ENCODE measurements at places on chromosomes 16 and 17. TPM values are rescaled to one million over a fixed set of nuclear protein-coding genes. Genes with fewer than 3 reads are reported as not detected.

Gene AHSP
- not detected for total RNA-seq

Gene NSMCE1
- 66.1 TPM for total RNA-seq

Gene RAPGEFL1
- total RNA-seq: 138 TPM

Gene TMEM98
- total RNA-seq: 41.9 TPM

Gene SKA2
- total RNA-seq: 27.6 TPM

Gene GRAPL
- 2.3 TPM for total RNA-seq

Gene TBC1D3C
- not detected for total RNA-seq

Gene ARHGAP27
- total RNA-seq: 100 TPM

Gene SLC2A4
- 11.2 TPM for total RNA-seq

Gene CCL7
- not detected for total RNA-seq

Gene EPN3
- total RNA-seq: 70.5 TPM

Gene ZNF597
- 4.8 TPM for total RNA-seq

Gene CHST6
- total RNA-seq: 3.2 TPM

Gene LDAF1
- total RNA-seq: 73.6 TPM

Gene RNF43
- 19.1 TPM for total RNA-seq

Gene TBC1D3H
- total RNA-seq: not detected

Gene PLEKHG4
- total RNA-seq: 10.3 TPM

Gene EVI2A
- 2.7 TPM for total RNA-seq

Gene MTMR4
- total RNA-seq: 76.4 TPM

Gene CHRNE
- total RNA-seq: 1.2 TPM

Gene TNP2
- not detected for total RNA-seq

Gene ZNF18
- total RNA-seq: 10.4 TPM

Gene KRT12
- total RNA-seq: not detected

- no peak for DNase-seq
Measured at GRCh38 chr16:85361441-85362118, 249.3 kb upstream of the CIBAR2 start.

DNA sequence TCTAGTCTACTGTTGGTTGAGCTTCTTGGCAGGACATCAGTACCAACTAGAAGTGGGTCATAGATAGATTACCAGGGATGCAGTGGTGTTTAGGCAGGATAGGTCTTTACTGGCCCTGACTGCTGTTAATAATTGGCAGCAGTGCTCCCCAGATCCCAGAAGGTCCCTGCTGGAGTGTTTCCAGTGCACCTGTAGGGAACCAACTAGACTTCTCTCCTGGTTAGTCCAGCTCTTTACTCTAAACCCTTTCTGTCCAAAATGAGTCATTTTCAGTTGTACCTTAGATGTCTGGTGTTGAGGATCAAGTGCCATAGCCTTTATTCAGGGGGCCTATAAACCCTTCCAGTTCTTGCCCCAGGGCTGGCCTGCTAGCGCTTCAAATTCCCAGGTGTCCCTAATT is 8.7 kb downstream of the POLR2C start:
- no peak for DNase-seq

- peak; percentile 47 for DNase-seq
Measured at GRCh38 chr17:65231662-65232335, 94.6 kb downstream of the RGS9 start.

DNA sequence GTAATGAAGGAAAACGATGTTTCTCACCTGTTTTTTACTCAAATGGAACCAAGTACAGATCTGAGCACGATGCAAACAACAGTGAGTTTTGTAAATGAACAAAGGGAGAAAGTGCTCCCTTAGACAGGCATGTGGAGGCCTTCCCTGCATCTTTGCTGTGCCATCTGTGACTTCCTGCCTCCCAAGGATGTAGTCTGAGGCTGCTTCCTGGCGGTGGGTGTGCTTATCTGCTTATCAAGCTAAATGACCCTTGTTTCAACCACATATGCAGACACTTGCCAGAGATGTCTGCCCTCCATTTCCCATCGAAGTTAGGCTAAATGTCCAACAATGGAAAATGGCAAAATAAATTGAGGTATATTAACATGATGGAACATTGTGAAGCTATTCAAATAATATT is 34.6 kb downstream of the RGS9 start:
- DNase-seq: no peak

- DNase-seq: no peak
Measured at GRCh38 chr17:37831492-37831891, 86.6 kb upstream of the HNF1B start.

DNA sequence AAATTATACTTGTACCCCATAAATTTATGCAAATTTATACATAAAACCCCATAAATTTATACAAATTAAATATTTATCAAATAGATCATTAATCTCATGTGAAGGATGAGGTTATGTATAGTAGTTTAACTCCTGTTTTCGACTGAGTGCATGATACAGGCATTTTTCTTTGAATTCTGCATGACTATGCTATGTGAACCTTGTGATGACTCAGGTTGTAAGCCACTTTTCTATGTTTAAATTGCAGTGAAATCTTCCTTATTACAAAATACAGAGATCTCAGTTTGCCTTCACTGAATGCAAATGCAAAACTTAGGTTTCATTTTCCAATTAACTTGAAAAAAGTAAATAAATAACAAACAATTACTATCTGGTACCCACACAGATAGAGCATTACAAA is 843.7 kb downstream of the CDH11 start:
- no peak for DNase-seq

DNA sequence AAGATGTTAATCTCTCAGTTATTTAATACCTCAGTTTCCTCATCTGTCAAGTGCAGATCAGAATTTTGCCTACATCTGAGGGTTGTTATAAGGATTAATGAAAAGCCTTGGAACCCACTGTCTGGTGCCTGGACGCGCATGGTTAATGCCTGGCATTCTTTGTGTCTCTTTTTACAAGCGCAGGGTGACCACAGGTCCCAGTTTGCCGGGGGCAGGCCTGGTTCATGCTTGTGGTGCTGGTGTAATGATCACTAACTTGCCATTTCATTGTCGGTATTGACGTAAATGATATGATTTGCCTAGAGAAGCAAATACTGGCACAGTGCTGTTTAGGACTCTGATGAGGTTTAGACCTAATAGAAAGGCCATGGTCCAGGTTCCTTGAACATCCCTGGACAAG is 23.1 kb downstream of the MRC2 start:
- no peak for DNase-seq

DNA sequence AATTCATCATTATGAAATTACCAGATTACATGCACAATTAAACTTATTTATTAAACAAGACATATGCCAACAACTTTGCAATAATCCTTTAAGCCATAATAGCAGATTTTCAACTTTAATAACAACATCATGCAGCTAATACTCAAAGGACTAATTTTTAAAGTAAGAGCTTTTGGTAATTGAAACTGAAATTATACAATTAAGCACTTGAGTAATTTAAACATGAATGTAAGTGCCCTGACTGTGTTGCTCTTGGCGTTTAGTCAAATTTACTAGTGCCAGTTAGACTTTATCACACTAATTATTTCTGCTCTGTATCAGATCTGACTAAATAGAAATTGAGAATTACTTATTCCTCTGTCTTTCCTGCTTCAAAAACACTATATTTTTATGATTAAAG is 46.8 kb upstream of the PSMD7 start:
- no peak for DNase-seq

GRCh38 chr17:49716668-49717364 is 9.1 kb upstream of the SLC35B1 start:
- DNase-seq: no peak

DNA sequence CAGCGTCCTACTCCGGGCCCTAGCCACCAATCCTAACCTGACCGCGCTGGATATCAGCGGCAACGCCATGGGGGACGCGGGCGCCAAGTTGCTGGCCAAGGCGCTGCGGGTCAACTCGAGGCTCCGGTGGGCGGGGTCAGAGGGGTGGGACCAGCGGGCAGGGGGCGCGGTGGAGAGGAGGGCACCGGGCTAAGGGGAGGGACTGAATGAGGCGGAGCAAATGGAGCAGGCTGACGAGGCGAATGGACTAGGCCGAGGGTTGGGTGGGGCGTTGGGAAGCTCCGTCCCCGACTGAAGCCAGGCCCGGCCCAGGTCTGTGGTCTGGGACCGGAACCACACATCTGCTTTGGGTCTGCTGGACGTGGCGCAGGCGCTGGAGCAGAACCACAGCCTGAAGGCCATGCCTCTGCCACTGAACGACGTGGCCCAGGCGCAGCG is 4.6 kb downstream of the CARMIL2 start:
- DNase-seq: no peak

- no peak for DNase-seq
Measured at GRCh38 chr17:79892457-79893241, 53.4 kb upstream of the CBX4 start.

DNA sequence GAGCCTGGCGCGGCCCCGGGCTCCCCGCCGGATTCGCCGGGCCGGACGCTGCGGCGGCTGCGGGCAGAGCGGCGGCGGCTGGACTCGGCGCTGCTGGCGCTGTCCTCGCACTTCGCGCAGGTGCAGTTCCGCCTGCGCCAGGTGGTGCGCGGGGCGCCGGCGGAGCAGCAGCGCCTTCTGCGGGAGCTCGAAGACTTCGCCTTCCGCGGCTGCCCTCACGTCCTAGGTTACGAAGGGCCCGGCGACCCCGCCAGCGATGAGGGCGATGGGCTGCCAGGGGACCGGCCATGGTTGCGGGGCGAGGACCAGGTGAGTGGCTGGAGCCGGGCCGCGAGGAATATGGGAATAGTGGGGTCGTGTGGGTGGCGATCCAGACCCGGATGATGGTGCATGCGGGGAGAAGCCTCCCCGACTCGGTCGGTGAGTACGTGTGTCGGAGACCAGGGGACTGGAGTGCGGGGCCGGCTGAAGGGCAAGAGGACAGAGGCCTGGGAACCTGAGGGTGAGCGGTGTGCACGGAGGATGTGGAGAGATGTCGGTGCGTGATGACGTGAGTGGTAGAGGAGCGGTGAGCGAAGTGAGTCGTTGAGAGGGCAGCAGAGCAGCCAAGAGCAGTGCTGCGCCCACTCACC is 517 bp downstream of the RUNDC1 start:
- DNase-seq: peak; percentile 56

DNA sequence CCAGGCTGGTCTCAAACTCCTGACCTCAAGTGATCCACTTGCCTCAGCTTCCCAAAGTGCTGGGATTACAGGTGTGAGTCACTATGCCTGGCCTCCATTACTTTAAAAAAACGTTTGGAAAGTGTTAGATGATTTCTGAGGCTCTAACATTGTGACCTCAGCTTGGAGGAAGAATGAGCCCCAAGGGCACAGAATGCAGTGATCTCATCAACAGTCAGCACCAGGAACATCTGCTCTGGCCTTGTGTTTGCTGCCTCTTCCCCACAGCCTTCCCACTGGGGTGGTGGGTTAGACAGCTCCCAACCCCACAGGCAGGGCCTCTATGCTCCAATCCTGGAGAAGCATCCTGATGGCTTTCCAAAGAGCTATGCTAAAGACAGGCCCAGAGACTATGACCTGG is 37.7 kb upstream of the SREBF1 start:
- no peak for DNase-seq

GRCh38 chr16:75011634-75012307 is 12.9 kb downstream of the ZNRF1 start:
- DNase-seq: peak; percentile 53

- DNase-seq: no peak
Measured at GRCh38 chr16:2810651-2811050, 6.4 kb upstream of the PRSS21 start.

DNA sequence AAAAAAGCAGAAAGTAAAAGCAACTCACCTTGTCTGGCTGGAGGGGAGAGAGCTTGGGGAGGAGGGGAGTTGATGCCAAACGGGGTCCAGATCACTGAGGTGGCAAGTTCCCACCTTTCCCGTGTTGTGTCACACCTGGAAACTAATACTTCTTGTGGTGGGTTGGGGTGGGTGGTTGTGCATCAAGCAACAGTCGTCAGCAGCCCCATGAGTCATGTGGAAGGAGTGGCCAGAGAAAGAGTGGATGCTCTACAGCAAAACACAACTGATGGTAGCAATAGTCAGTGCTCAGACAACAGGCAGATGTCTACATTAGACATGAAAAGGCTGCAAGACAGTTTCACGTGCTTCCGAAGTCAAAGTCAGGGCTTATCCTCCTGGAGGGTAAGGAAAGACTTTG is 35.4 kb downstream of the ARSG start:
- no peak for DNase-seq

- no peak for DNase-seq
Measured at GRCh38 chr17:82101301-82101715, 3.3 kb upstream of the FASN start.

GRCh38 chr16:19282101-19282500 is 3.4 kb upstream of the CLEC19A start:
- no peak for DNase-seq

GRCh38 chr16:23771027-23771426 is 16.2 kb downstream of the CHP2 start:
- DNase-seq: peak; percentile 55

GRCh38 chr16:89410794-89411309 is 79.5 kb downstream of the ANKRD11 start:
- peak; percentile 69 for DNase-seq

DNA sequence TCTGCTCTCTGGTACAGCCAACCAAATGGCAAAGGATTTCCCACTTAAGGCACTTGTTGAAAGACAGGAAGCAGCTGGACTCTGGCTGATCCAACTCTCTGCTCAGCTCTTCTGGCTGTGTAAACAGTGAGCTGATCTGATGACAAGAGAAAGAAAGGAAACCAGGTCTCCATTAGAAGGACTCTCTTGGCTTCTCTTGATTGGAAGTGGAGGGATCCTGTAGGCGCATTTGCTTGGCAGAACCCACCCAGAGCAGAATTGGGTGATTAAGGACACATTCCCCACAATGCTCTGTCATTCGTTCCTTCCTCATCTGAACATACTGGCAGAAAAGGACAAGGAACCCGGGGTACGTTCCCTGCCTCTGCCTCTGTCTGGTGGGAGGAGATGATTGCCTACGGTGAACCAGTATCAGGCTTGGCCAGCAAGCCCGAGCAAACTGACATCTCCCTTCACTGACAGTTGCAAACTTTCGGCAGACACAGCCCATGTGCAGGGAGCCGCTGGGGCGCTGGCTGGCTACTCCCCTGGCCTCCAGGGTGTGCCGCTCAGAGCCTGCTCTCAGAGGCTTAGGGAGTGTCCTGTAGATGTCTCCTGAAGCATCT is 29.1 kb downstream of the LDHD start:
- DNase-seq: no peak

GRCh38 chr17:64384253-64385186 is 6.1 kb downstream of the PECAM1 start:
- DNase-seq: no peak

DNA sequence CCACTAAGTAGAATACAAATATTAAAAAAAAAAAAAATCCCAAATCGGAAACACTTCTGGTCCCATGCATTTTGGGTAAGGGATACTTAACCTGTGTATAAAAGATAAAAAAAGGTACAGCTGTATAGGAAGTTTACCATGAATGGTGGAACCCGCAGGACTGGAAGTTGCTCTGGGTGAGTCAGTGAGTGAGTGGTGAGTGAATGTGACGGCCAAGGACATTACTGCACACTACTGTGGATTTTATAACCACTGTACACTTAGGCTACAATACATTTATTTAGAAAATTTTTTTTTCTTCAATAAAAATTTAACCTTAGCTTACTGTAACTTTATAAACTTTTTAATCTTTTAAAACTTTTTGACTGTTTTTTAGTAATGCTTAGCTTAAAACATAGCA is 71.3 kb upstream of the BCAR1 start:
- no peak for DNase-seq

Data from ureter (tissue), 1 donor.